ENCODE measurements at places on chromosomes 2 and 18.

- no peak for DNase-seq
These were observed 44.7 kb upstream of the ZFP36L2 start for GRCh38 chr2:43270930-43271615.

- DNase-seq: no peak
These were observed 397.2 kb downstream of the TMEM182 start for GRCh38 chr2:103159018-103159417.

DNA sequence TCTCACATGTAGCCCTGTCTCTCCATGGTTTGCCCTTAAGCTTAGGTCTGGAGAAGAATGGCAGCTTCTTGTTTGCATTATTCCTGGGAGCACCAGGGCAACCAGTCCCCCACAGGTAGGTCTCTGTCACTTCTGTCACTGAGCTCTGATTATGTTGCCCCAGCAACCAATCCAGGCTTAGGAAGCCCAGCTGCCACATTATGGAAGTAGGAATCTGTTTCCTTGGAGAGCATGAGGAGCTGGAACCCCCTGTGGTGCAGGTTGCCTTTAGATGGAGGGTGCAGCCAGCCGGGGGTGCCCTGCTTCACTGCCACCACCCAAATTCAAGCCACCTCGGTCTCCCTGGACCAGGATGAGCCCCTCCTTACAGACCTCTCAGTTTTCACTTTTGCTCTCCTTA, 4.8 kb downstream of the RESP18 start:
- no peak for DNase-seq

- DNase-seq: no peak
These were observed 121.1 kb upstream of the ACAA2 start for GRCh38 chr18:49934457-49934856.

DNA sequence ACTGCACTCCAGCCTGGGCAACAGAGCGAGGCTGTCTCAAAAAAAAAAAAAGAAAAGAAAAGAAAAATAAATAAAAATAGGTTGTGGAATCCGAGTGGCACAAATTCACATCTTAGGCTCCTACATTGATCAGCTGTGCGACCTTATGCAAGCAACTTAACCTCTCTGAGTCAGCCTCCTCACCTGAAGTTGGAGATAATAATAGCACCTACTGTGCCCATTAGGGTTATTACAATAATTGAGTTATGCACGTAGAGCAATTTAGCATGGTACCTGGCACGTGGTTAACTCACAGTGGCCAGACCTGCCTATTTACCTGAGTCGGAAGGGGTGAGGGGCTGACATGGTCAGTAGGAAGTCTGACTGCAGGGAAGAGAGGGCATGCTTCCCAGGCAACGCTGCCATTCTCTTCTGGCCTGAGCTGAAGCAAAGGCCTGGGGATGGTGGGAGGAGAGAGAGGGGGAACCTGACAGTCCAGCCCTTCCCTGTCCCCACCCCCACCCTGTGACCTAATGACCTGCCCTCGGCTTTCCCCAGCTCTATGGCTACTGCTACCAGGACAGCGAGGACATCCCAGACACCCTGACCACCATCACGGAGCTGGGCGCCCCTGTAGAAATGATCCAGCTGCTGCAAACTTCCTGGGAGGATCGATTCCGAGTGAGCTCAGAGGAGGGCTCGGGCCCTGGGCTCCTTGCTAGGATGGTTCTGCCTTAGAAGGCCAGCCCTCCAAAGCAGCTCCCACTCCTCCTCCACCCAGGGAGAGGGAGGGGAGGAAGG, 5.1 kb downstream of the PKDCC start:
- no peak for DNase-seq

DNA sequence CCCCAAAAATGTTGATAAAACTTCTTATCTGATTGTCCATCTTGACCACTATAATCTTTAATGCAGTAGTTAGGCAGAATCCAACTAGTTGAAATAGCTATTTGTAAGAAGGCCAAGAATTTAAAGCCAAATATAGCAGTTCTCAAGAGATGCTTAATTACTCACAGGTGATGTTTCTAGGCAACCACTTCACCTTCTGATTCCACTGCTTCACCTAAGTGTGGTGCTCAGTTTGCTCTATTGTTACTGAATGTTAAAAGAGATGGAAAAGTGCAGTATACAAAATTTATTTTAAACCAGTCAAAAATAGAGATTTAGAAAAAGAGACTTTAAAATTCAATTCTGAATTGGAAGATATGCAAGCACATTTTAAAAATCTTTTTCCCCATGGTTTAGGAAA, 539.4 kb downstream of the ZNF804A start:
- no peak for DNase-seq

DNA sequence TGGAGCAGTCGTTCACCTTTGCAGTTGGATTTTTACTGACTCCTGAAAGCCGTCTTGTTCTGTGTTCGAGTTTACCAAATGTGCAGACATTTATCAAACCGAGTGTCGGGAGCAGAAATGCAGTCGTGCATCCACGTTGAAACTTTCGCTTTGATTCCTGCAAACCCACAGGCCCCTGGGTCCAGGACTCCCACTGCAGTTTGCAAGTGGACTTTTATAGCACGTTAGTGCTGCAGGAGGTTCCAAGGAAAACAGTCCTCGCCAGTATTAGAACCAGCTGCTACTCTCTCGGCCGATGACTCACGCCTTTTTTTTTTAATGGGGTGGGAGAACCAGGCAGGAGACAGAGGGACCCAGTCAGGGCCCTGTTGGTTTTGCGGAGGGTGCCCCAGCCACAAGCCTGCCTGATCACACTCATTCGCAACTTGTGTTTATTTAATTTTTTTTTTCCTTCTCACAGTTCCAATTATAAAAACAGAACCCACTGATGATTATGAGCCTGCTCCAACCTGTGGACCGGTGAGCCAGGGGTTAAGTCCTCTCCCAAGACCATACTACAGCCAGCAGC, 90.1 kb downstream of the NFATC1 start:
- no peak for DNase-seq

DNA sequence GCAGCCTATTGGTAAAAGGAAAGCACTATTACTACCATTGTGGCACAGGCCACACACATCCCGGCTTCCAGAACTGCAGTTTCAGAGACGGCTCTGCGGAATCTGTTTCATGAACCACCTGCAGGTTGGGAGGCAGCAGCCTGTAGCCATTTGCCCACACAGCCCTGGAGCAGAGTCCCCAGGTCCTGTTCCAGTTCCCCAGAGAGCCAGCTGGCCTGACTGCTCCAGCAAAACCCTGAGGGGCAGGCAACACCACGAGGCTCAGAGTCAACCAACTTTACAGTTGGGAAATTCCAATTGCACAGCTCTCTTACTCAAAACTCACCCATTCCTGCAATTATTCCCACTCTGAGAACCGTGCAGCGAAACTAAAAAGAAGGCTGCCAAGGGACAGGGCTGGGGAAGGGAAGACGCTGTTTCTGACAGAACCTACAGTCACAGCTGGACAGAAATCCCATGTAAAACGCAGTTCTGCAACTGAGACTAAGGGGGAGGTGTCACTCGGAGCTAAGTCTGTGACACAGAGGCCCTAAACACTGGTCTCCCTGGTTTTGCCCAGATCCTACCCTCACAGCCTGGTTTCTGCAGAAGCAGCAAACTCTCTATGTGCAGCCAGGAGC, 219.4 kb downstream of the TMEM163 start:
- no peak for DNase-seq

DNA sequence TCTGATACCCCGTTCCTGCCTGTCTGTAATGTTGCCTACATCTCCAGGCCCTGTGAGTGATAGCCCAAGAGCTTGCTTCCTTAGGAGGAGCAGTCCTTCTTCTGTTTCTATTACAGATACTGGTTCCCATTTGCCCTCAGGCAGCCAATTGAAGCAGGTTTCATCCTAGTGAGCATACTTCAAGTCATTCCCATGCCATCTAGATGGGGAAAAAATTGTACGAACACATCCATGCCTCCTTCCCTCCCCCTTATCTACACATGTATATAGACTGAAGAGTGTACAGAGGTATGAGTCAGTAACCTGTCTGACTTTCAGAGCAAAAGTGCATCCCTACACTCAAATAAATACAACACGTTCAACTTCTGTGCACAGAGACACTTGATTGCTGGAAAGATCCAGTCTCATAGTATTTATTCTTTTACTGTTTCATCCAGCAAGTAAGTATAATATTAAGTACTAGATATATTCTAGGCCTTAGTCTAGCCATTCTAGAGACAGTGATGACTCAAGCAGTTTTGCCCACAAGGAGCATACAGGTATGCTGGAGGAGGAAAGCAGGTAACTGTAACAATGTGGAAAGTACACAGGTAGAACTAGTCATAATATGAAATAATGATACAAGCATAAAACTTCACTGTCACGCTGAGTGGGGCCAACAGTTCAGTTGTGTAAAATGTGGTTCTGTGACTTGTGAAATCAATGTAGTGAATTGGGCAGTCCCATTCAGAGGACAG, 153.4 kb downstream of the MGAT5 start:
- no peak for DNase-seq

DNA sequence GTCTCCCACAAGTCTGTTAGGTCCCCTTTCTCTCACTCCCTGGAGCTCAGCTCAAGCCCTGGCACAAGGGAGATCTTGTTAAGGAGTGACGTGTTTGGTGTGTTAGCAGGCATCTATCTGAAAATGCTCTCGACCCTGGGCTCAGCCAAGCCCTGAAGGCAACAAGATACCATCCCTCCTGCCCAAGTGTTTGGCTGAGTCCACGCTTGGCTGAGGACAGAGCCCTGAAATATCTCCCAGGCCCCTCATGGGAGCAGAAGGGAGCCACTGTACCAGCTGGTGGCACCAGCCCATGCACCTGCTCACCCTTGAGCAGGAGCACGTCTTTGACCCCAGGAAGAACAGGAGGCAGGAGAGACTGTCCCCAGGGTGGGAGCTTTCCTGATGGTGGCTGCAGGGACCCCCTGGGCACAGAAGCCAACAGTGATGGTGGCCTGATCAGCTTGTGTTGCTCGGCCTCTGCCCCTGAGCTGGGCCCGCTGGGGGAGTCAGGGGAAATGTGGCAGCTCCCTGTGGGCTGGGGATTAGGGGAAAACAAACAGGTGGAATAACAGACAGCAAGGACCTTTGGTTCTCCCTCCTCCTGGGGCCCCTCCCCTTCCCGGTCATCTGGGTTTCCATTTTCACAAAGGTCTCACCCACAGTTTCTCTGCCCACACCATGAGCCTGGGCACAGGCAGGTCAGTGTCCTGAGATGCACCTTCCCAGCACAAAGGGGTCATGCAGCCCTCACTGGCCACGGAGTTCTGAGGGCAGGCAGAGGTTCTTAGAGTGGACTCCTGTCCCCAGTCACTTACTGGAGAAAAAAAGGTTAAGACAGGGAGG, 91.6 kb downstream of the RHOB start:
- no peak for DNase-seq

DNA sequence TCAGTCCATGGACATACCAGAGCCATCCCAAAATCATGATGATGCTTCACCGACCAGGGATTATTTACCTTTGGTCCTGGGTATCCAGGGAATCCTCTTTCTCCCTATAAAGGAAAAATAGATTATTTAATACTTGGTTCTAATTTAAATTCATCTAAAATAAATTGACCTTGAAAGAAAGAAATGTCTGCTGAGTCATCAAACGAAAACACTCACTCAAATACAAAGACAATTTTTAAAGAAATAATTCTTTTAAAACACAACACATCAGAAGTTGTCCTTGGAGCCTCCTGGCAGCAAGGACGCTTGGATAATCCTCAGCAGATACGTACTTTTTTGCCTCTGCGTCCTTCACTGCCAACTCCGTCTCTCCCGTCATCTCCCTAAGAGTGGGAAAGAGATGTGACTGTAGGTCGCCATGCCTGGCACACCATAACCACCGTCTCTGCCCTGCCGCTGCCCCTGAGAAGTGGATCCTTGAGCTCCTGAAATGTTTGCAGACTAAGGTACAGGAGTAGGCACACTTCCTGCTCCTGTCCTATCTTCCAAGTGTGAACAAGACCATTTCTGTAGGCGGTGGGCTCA, 65.6 kb downstream of the COL6A3 start:
- no peak for DNase-seq

- DNase-seq: no peak
These were observed 164.5 kb downstream of the PTH2R start for GRCh38 chr2:208570851-208571763.

DNA sequence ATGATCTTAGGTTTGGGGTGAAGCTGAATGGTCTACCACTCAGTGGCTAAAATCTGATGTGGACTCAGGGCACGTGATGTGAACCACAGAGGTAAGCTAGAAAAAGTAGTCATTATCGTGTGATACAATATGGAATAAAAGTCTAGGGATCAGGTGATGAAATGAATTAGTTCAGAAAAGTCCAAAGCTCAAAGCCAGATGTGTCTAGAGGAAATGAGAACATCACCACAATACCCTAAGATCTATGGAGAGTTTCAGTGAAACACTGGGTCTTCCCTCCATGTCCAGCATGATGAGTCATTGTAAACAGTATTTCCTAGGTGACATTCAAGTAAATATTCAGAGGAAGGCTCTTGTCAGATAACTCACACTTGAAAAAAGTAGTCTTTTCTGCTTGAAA, 1257.4 kb upstream of the ZEB2 start:
- no peak for DNase-seq

DNA sequence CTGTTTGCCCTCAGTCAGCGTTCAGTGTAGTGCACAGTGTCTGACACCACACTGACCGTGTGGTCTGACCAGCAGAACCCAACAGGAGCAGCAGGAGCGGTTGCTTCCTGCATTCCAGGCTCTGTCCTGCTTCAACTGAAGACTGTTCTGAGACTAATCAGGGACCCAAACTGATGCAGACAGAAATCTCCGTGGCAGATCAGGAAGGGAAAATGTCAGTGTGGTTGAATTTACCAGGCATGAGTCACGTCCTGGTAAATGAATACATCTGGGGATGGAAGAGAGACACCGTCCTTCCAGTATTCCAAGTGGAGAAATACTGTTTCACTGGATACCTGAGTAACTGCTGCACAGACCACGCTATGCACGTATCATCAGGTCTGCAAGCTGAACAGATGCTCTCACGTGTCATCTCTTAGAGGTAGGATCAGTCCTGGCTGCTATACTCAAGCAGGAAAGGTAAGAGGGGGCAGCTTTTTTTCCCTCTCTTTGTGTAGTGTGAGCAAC, 223.6 kb upstream of the EPAS1 start:
- no peak for DNase-seq

DNA sequence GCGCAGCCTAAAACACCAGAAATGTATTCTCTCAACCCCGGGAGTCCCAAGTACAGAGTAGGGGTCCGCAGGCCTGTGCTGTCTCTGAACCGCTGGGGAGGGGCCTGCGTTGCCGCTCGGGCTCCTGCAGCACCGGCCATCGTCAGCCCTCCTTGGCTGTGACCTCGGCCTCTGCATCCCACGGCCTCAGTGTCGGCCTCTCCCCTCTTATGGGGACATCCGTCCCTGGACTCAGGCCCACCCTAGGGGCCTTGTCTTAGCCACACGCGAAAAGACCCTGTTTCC, 50.5 kb downstream of the KCNG2 start:
- DNase-seq: no peak

DNA sequence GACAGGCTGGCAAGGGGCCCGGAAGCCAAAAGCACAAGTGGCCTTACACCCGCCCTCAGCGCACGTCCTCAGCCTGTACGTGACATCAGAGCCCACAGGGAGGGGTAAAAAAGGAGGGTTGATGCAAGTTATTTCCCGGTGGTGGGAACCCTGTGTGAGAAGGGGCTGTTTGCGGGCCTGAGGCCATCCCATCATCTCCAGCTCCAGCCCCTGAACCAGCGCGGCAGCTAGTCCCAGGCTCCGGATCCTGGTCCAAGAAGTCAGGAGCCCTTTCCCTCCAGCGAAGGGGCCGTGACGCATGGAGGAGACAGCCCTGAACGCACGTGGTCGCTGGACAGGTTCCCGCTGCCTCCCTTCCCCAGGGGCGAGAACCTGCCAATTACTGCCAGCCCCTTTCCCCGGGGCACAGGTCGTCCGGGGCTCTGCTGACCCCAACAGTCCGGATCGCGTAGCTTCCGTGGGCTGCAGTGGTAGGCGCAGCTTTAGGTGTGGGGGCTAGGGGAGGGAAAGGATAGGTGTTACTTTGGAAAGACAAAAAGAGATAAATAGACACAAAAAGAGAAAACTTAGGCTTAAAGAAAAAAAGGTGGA, 1.3 kb upstream of the LRP2 start:
- no peak for DNase-seq

Measured in caudate nucleus (tissue), 63 donors.